ENCODE measurements at places on chromosomes 5 and 9. TPM values are rescaled to one million over a fixed set of nuclear protein-coding genes. Genes with fewer than 3 reads are reported as not detected.

DNA sequence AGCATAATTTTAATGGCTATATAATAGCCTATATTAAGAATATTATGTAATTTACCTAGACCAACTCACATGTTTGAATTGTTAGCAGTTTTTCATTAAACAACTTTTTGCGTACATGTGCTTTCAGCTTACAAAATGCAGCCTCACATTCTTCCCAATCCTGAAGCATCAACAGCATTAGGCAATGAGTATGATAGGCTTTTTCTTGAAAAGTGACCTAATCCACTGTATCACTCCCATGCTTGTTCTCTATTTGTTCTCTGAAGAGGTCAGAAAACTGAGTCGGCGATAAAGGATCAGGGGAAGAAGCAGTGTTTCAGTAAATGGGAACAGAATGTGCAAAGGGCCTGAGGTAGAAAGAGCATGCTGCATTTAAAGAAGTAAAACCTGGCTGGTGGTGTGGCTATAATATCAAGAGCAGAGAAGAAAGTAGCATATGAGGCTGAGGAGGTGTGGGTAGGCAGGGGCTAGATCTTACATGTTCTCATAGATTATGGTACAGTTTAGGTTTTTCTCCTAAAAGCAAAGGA, 212.4 kb downstream of the SAXO1 start:
- DNase-seq, result no peak
- H3K27me3 ChIP-seq, result no peaks in the 10 kb centered on the region
- H3K4me1 ChIP-seq, result peaks cover 3% of the 10 kb centered on the region

The NKD2 gene
- 7.3 TPM for total RNA-seq

DNA sequence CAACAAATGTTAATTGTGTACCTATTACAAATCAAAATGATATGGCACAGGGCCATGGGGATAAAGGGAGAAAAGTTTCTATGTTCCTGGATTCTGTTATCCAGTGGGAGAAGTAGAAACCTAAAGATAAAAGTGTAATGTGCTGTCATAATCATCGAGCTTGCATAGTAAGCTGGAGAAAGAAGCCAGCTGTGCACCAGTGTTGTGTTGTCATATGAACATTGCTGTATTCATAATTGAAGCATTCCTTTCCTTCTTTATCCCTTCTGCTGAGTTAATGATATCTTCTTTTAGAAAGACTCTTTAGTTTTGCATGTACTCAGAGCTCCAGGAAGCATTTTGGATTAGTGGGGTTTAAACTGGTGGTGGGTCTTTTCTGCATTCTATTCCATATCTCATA, 39.5 kb downstream of the NTRK2 start:
- peaks cover 30% of the 10 kb centered on the region for H3K4me1 ChIP-seq
- H3K36me3 ChIP-seq, result no peaks in the 10 kb centered on the region

DNA sequence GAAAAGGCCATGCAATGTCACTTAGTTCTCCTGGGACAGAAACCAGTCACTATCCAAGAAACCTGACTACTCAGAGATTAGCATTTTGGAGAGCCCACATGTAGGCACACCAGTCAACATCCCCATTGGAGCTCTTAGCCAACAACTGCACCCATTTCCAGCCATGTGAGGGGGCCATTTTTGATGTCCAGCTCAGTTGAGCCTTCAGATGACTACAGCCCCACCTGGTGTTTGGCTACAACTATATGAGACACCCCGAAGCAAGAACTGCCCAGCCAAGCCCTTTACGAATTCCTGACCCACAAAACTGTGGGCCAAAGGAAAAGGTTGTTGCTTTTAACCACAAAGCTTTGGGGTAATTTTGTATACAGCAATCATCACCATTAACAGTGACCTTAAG, 300.1 kb downstream of the ASTN2 start:
- no peak overlapping the region for H3K4me3 ChIP-seq
- no peaks in the 10 kb centered on the region for H3K27me3 ChIP-seq
- no peaks in the 10 kb centered on the region for H3K36me3 ChIP-seq
- no peaks in the 10 kb centered on the region for H3K4me1 ChIP-seq
- peak; percentile 30 for DNase-seq

DNA sequence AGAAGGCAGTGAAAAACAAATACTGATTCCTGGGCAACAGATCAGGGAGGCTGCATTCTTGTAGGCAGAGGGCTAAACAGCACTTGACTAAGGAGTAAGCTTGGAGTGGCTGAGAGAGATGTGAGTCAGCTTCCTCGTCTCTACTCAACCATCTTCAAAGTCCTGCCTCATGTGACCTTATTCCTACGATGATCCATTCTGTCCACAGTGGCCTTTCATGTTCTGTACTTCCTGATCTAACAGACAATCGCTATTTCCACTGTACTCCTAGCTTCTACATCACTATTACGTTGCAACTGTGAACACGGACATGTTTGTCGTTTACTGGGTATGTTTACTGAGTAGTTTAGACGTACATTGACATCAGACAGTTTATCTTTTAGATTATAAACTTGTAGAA, 365.4 kb downstream of the ARL15 start:
- DNase-seq, result no peak
- no peak overlapping the region for H3K4me3 ChIP-seq
- H3K27me3 ChIP-seq, result no peaks in the 10 kb centered on the region
- peak overlapping the region; percentile 56 for H3K27ac ChIP-seq

- DNase-seq, result no peak
- no peak overlapping the region for H3K27ac ChIP-seq
- no peak overlapping the region for H3K4me3 ChIP-seq
Measured at GRCh38 chr5:26942481-26942880, 95.9 kb downstream of the CDH9 start.

The GPX3 gene
- total RNA-seq, result 48.4 TPM

- H3K27me3 ChIP-seq, result no peaks in the 10 kb centered on the region
- 0 out of 2 replicates have a peak, but pooled peaks cover 5% of the 10 kb centered on the region for H3K4me1 ChIP-seq
- no peak overlapping the region for H3K27ac ChIP-seq
- H3K4me3 ChIP-seq, result no peak overlapping the region
- no peaks in the 10 kb centered on the region for H3K36me3 ChIP-seq
Measured at GRCh38 chr5:149936044-149936699, 8.4 kb downstream of the PDE6A start.

DNA sequence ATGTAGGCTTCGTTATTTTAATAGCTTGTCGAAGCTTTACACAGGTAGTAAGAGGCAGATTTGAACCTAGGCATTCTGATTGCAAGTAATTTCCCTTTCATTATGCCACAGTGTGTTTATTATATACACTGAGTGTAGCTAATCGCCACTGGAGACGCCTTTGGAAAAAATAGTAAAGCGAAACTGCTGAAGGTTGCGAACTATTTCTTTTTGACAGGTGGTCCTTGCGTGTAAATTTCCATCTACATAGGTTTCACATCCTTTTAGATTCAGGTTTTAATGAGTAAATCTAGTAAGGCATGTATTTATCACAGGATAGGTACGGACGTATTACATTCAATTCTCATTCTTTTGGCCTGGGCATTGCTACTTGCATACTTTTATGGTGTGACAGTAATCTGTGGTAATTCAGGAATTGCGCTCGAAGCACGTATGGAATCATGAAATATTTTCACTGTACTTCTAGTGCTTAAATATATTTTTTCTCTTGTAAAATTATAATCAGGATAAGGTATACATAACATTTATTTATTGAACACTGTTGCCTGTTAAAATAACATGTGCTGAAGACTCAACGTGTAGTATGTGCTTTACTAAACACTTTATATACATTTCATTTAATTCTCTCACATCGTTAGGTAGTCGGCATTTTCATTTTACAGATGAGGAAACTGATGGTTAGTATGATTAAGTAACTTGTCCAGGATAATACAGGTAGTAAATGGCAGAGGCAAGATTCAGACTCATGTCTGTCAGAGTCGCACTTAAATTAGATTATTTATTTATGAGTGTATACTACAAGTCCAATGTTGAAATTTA, 1.8 kb downstream of the MARCHF6 start:
- H3K4me1 ChIP-seq, result peaks cover 14% of the 10 kb centered on the region
- H3K27ac ChIP-seq, result no peak overlapping the region
- DNase-seq, result no peak
- peaks cover 10% of the 10 kb centered on the region for H3K27me3 ChIP-seq

DNA sequence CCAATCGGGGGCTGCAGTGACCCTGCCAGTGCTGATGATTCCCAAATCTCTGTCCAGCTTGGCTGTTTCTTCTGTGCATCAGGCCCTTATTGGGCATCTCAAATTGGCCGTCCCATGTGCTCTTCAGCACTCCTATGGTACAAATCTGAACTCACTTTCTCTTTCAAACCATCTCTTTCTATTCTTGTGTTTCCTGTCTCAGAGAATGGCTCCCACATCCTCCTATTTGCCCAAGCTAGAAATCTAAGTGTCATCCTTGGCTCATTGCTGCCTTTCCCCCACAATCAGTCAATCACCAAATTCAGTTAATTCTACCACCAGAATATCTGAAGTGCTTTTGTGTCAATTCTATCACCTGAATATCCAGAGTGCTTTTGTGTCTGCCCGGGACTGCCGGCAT, 336.6 kb downstream of the CWC27 start:
- no peaks in the 10 kb centered on the region for H3K27me3 ChIP-seq
- no peak overlapping the region for H3K4me3 ChIP-seq
- H3K36me3 ChIP-seq, result no peaks in the 10 kb centered on the region

GRCh38 chr5:138177941-138178515, 402 bp downstream of the BRD8 start:
- peak; percentile 65 for DNase-seq
- peak overlapping the region; percentile 73 for H3K4me3 ChIP-seq
- peak overlapping the region; percentile 83 for H3K27ac ChIP-seq

- H3K27me3 ChIP-seq, result no peaks in the 10 kb centered on the region
- no peak overlapping the region for H3K4me3 ChIP-seq
- no peak for DNase-seq
- H3K27ac ChIP-seq, result no peak overlapping the region
- H3K4me1 ChIP-seq, result peaks cover 11% of the 10 kb centered on the region
Measured at GRCh38 chr9:83281306-83282255, 218.6 kb upstream of the RASEF start.

- H3K36me3 ChIP-seq, result no peaks in the 10 kb centered on the region
- no peak overlapping the region for H3K27ac ChIP-seq
- H3K27me3 ChIP-seq, result no peaks in the 10 kb centered on the region
Measured at GRCh38 chr5:86909418-86910295, 291.9 kb downstream of the COX7C start.

The SPINK7 gene
- total RNA-seq, result not detected

GRCh38 chr5:84382363-84383295, 2.1 kb downstream of the EDIL3 start:
- H3K36me3 ChIP-seq, result no peaks in the 10 kb centered on the region
- peaks cover 48% of the 10 kb centered on the region for H3K4me1 ChIP-seq

DNA sequence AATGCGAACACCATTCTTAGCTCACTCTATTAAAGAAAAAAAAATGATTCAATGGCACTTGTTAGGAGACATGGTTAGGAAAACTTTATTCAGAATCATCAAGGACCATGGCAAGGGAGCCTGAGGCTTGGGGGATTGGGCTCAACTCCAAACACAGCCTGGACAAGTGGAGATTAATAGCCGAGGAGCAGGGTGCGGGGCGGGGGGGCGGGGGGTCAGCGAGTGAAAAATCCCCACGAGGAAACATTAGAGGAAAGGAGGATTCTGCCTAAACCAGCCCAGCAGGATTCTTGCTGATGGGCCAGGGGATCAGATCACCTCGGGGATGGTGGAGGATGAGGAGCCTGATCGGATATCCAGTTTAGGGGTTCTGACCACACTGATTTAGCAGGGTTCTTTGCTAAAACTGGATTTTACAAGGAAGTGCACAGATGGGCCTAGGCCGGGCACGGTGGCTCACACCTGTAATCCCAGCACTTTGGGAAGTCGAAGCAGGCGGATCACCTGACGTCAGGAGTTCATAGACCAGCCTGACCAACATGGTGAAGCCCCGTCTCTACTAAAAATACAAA, 24.4 kb upstream of the FIBCD1 start:
- no peaks in the 10 kb centered on the region for H3K4me1 ChIP-seq
- no peaks in the 10 kb centered on the region for H3K27me3 ChIP-seq
- no peak for DNase-seq
- no peak overlapping the region for H3K27ac ChIP-seq

The PCDHA2 gene
- total RNA-seq, result 2.4 TPM

- no peak for DNase-seq
- H3K27ac ChIP-seq, result peak overlapping the region; percentile 26
- no peaks in the 10 kb centered on the region for H3K27me3 ChIP-seq
- H3K36me3 ChIP-seq, result no peaks in the 10 kb centered on the region
- H3K4me1 ChIP-seq, result peaks cover 25% of the 10 kb centered on the region
Measured at GRCh38 chr5:104513640-104514072, 951.1 kb upstream of the NUDT12 start.

- H3K4me3 ChIP-seq, result no peak overlapping the region
- H3K36me3 ChIP-seq, result no peaks in the 10 kb centered on the region
- H3K27ac ChIP-seq, result no peak overlapping the region
- no peaks in the 10 kb centered on the region for H3K4me1 ChIP-seq
- H3K27me3 ChIP-seq, result no peaks in the 10 kb centered on the region
Measured at GRCh38 chr5:96175090-96175489, 213.4 kb upstream of the ELL2 start.

DNA sequence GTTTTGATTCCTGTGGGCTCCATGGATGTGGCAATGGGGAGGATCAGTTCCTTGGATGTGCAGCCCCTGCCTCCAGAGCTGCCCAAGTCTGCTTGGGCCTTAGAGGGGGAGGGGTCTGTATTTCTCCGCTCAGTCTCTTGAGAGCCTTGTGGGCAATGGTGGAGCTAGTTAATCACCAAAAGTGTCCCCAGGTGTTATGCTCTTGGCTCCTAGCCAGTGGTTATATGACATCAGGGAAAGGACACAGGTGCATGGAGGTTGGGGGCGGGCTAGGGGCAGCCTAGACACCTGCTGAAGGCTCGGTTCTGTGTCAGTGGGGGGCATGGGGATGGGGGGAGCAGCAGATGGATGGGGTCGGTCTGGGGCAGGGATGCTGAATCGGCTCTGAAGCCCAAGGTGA, 12.4 kb upstream of the ARAP3 start:
- H3K4me3 ChIP-seq, result no peak overlapping the region
- no peaks in the 10 kb centered on the region for H3K27me3 ChIP-seq
- H3K36me3 ChIP-seq, result no peaks in the 10 kb centered on the region
- H3K27ac ChIP-seq, result no peak overlapping the region
- DNase-seq, result no peak
- peaks cover 21% of the 10 kb centered on the region for H3K4me1 ChIP-seq

DNA sequence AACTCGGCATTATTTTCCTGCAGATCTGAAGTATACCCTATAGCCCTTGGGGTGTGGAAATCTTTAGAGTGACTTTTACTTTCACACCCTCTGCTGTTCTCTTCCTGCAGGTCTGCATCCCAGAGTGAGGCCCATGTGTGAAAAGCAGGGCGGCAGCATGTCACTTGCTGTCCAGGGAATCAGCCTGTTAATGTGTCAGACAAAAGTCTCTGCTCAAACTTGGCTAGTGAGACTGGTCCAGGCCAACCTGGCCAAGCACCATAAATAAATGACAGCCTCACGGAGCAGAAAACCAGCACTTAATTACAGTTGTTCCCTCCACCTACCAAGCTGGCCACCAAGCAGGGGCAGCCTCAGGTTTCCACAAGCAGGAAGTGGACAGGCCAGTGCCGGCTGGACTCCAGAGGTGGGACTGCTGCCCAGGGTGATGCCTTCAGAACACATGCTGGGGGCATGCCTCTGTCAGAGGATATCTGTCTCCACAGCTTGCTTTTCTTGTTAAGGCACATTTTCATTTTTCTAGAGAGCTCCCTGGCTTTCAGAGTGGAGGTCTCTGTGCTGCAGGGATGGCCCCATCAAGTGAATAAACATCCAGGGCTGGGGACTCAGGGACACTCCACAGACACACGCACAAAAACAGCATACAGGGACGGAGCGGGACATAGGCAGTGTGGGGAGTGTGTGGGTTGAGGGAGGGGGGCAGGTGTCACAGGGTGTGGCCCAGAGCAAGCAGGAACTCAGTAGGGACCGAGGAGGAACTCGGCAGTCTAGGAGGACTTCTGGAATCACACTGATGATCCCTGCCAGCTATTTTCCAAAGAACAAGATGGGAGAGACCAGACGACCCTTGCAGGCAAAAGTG, 243.8 kb upstream of the IRX1 start:
- no peaks in the 10 kb centered on the region for H3K4me1 ChIP-seq
- H3K4me3 ChIP-seq, result no peak overlapping the region
- no peaks in the 10 kb centered on the region for H3K27me3 ChIP-seq
- no peaks in the 10 kb centered on the region for H3K36me3 ChIP-seq
- no peak overlapping the region for H3K27ac ChIP-seq
- no peak for DNase-seq

All from GM23338 (cell line).